NCI-H1048 (cell line): ENCODE measurements at places on chromosomes 16 and 17.

DNA sequence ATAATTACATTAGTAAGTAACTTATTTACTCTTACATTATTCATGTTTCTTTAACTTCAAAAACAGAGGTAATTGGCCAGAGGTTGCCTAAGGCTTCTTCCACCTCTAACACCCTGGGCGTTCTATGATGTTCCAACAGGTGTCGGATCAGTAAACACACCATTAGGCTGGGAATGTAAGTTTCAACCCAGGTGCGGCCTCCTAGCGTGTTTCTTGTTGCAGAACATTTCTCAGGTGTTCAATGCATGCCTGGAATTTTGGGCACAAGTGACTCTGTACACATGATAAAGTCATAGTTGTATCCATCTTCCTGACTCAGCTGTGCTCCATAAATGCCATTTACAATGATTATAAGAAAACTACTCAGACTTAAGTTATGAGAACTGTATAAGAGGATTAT, 1.0 kb downstream of the KRTAP2-2 start:
- DNase-seq = no peak

DNA sequence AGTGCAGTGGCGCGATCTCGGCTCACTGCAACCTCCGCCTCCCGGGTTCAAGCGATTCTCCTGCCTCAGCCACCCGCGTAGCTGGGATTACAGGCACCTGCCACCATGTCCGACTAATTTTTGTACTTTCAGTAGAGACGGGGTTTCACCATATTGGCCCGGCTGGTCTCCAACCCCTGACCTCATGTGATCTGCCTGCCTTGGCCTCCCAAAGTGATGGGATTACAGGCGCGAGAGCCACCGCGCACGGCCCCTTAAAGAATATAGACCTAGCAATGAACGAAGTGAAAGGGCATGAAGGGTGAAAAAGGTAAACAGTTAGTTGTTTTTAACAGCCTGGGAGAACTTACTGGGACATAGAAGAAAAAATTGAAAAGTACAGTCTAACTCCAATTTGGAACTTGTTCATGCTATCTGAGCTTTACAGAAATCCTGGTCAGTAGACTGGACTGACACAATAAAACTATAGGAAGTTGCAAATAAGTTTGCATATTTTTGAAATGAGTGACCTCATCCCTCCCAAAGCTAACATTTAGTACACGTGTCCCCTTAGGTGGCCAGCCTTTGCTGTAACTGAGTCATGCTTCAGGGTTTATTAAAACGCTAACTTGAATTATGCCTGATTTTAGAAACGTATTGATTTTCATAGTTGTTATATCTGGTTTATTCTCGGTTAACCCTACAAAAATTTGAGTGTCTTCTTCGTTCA, 1.8 kb downstream of the COG1 start:
- DNase-seq = no peak

- DNase-seq = no peak
Observed at GRCh38 chr16:85888405-85889331, 10.3 kb upstream of the IRF8 start.

- no peak for DNase-seq
Observed at GRCh38 chr16:66886914-66887313, 6.6 kb downstream of the PDP2 start.

DNA sequence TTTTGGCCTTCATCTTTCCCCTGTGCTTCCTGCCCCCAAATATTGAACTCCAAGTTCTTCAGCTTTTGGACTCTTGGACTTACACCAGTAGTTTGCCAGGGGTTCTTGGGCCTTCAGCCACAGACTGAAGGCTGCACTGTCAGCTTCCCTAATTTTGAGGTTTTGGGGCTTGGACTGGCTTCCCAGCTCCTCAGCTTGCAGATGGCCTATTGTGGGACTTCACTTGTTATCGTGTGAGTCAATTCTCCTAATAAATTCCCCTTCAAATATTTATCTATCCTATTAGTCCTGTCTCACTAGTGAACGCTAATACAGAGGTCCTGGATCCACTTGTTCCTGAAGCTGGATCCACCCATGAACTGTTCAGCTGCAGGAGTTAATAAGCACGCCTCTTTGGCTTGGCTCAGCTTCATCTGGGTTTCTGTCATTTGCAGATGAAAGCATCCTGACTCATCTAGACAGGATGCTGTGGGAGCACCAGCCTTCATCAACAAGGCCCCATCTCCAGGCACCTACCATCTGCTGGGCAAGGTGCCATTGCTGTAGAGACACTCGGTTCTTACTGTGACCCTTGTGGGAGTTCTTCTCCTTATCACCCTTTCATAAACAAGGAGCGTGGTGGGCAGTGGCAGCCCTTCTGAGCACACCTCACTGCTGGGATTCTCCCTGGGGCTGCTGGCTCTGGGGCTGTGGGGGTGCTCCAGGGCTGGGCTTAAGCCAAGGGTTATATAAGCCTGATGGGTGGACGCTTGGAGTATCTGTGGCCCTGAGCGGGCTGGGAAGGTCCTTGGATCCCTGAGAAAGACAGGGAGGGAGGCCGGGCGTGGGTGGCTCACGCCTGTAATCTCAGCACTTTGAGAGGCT, 23.1 kb downstream of the LAT start:
- DNase-seq = no peak

DNA sequence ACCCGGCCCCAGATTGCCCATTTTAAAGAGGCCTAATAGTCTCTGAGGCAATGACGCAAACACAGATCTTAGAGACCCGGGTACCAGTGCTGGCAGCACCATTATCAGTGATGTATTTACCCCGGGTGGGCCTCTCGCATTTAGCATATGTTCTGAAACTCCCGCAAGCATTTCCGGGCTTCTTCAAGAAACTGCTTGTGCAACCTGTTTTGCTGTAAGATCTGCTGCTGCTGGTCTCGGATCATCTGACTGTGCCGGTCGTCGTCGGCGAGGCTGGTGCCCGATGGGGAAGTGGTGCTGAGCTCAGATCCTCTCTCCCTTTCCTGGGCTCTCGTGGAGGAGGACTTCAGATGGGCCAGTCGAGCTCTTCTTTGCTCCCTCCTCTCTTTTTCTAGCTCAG, 12.5 kb downstream of the CEP295NL start:
- DNase-seq = no peak

DNA sequence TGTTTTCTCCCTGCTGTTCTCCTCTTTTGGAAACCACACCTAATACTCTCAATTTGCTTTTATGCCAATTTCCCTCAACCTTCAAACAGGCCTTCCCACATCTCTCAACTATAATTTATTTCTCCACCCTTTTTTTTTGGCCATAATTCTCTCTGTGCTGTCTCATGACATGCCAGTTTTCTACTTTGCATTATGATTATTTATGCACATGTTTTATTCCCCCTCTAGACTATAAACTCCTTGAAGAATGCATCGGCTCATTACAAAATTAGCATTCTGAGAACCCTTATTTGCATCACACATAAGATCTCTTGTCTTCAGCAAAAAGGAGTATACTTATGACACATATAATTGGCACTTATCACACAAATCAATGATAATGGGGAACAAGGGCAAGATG, 10.9 kb upstream of the LYRM9 start:
- peak; percentile 32 for DNase-seq

DNA sequence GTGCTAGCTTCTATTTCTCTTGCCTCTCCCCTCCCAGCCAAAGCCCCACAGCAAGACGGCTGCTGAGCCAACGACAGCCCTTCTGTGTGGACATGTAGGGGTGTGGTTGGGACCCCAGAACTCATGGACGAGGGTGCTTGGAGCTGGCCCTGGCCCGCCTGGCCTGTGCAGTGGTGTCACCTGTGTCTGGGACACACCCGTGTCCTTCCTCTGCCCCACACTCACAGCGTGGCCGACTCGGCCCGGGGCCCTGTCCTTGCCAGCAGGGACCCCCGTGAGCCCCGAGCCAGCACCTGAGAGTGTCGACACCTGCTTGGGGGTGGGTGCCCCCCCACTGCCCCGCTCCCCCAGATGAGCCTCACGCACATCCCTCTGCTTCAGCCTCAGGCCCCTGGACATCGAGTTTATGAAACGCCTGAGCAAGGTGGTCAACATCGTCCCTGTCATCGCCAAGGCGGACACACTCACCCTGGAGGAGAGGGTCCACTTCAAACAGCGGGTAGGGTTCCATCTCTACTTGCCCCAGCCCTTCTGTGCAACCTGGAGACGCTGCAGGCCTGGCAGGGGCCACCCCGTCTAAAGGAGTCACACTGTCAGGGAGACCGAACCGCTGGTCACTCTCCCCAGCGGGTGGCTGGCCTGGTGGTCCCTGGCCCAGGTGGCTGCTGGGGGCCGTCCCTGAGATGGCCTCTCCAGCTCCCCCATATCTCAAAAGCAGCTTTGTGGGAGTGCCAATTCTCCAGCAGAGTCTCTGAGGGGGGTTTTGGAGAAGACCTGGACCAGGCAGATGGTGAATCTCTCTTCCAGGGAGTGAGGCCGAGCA, 349.8 kb downstream of the SEC14L1 start:
- DNase-seq = no peak
